ENCODE measurements at places on chromosomes 1 and 21.

- DNase-seq: no peak
Observed at GRCh38 chr21:29271927-29272333, 26.8 kb upstream of the BACH1 start.

- no peak for DNase-seq
Observed at GRCh38 chr1:209618756-209619420, 33.3 kb downstream of the LAMB3 start.

DNA sequence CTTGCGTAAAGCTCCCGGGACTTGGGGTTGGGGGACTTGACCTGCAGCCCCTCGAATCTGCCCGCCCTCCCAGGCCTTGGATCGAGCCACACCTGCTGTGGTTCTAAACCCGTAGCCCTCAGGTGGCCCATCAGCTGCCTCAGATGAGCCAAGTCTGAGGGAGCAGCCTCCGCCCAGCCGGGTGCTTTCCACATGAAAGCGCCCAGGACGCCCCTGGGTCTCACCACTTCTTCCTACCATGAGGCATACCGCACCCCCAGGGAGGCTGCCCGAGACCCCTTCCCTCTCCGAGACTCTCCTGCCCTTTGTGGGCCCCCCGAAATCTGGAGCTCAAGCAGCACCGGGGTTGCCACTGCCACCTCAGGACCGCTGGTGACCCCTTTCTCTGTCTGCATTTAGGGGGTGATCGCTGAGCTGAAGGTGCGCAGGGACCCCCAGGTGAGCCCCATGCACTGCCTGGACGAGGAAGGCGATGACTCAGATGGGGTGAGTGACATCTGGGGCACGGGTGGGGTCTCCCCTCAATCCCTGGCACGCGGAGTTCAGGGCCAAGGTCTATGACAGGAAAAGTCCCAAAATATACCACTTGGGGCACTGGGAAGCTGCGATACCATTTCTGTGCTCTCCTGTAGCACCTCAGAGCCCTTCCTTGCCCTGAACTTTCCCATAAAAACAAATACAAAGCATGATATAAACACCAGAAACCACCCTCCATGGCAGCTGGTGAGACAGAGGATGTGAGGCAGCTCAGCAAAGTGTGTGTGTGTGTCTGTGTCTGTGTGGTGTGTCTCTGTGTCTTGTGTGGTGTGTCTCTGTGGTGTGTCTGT is 68.5 kb downstream of the SLC19A1 start:
- DNase-seq: no peak

DNA sequence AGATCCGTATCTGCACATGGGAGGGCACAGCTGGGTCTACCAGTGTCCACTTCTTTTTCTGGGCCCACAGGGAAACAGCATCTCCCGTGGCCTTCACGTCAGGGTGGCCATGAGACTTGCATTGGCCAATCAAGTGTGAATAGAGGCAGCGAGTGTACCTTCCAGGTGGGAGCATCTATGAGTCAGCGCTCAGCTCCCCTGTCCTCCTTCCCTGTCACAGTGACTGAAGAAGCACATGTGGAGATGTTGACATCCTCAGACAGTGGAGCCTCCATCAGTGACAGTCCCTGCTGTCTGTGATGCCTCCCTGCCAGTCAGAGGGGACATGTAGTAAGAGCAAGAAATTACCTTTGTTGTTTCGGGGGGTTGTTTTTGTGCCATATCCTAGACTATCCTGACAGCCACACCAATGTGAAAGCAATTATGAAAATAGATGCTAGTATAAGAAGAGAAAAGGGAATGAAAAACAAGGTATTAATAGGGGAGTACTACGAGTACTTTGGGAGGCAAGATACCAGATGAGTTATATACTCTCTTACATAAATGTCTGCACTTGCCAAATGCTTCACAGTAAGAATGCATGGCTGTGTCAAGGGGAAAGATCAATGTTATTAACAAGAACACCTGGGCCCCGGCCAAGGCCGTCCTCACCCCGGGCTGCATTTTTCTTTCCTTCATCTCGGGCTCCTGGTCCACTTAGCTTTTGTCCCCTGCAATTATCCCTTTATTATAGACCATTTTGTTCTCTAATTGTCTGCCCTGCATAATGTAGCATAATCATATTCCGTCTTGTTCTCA is 86.0 kb downstream of the MATN1 start:
- no peak for DNase-seq

DNA sequence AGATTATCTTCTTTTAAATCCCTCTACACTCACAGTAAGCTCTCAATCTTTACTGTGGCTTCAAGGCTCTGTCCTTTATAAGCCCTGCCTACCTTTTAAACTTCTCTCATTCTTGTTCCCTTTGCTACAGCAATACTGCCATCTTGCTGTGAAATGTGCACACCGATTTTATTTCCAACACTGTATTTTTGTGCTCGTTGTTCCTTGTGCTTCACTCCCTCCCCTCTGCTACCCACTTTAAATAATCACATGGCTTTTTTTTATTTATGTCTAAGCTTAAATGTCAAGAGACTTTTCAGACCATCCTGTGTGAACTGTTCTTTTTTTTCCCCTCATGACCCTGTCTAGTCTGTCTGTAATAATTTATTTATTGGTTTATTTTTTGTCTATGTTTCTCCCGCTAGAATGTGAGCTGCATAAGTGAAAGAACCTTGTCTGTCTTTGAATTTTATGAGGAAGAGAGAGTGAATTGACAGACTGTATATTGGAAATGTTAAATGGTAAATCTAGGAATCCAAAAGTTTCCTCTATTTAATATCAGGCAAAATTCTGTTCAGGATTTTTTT is 45.7 kb downstream of the ABCD3 start:
- DNase-seq: no peak

DNA sequence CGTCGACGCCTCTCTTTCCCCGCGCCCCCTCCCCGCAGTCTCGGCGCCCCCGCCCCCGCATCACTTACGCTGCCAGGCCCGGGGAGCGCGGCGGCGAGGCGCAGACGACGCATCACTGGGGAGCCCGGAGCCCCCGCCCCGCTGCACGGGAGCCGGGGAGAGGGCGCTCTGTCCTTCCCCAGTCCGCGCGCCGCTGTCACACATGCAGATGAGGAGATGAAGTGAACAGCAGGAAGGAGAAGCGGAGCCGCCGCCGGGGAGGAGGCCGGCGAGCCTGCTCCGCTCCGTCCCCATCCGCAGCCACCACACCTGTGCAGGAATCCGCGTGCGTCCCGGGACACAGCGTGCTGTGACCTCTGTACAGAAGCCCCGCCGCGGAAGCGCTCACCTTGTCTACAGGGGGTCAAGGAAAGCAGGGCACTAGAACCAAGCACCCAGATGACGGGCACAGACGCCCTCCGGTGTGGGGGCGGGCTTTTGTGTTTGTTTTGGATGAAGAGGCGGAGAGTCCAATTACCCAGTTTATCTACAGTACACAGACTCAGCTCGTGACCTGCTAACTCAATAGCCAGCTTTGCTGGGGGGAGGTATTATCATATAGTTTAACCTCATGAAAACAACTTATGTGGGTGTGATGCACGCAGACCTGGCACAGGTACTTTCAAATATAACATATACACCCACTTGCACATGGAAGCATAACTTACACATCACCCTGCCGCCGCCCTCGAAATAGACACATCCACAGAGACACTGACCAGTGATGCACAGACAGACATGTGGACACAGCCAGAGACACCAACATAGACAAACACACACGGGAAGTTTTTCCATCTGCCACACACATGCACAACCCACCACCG is 12.4 kb downstream of the KLHDC8A start:
- no peak for DNase-seq

- DNase-seq: no peak
Observed at GRCh38 chr1:174000371-174000770, 21.8 kb downstream of the RC3H1 start.

GRCh38 chr1:119008483-119009311 is 20.6 kb upstream of the TBX15 start:
- no peak for DNase-seq

DNA sequence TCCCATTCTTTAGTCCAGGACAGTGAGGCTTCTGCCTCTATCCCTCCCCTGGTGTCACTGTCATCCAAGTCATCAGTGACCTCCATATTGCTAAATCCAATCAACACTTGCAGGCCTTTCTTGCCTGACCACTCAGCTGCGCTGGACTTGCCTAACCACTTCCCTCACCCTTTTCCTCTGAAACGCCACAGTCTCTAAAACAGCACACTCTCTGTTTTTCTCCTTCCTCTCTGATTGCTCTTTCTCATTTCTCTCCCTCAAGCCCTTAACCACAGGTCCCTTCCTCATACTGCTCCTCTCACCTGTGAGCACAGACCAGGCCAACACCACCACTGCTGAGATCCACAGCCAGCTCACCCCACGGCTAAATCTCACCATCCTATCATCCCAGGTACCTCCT is 17.5 kb downstream of the TAL1 start:
- no peak for DNase-seq

DNA sequence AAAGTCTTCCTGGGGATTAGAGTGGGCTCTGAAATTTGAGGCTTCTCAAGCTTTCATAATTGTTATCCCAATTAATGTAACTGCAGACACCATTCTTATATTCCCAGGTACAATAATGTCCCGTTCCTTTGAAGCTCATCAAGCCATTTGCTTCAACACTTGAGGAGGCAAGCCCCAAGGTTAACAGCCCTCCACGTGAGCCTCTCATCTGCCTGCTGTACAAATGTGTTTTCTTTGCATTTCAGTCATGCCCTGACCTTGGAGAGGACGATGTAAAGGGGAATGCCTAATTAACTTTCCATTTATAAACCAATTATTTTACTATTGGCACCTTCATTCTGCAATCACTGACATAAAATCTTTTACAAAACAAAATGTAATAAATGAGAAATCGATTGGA is 106.3 kb downstream of the SETD4 start:
- no peak for DNase-seq

GRCh38 chr1:48572646-48573258 is 100.7 kb upstream of the SPATA6 start:
- DNase-seq: peak; percentile 10

- no peak for DNase-seq
Observed at GRCh38 chr1:19577036-19577435, 67.1 kb upstream of the NBL1 start.

DNA sequence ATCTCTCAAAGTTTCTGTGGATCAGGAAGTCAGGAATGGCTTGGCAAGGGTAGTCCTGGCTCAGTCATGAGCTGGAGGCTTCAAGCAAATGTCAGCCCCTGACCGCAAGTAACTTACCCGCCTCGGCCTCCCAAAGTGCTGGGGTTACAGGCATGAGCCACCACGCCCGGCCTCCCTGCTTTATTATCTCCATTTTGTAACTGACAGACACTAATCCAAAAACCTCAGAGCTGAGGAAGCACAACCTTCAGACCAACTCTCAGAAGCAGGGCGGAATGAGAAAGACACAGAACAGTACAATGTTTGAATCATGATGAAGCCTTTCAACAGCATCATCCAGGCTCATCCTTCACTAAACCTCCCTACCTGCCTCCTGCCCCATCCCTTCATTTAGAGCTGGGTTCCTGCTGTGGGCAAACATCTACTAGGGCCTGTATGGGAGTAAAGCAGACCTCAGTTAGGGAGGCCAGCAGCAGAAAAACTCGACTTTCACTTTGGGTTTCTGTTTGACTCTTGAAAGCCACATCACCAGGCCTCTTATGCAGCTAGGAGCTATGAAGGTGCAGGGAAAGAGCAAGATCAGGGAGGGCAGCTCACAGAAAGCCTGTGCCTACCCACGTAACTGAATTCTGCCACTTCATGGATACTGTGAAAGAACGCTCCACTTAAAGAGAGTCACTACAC is 84.4 kb upstream of the RAB4A start:
- no peak for DNase-seq

- no peak for DNase-seq
Observed at GRCh38 chr1:22412932-22413727, 38.5 kb upstream of the ZBTB40 start.

DNA sequence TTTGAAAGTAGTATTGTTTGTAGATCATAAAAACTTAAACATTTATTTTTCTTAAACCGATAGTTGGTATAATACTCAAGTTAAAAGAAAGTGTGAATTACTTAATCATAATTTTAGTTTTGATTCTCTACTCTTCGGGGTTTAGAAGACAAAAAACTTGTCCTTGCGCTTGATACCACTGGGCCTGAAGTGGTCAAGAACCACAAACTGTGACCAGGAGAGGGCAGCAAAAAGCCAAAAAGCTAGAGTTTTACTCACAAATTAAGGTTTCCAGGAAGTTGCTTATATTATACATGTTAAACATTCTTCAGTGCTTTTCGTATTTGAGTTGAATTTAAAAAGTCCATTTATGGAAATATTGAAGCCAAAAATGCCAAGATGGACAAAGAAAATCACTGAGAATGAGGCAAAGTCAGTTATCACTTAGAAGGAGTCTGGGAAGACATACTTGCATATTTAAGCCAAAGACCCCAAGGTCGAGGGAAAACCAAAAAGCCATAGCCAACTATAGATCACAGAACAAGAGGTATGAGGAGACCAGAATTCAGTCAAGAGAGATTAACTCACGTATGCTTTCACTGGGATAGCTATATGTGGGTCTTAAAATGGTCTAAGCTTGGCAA is 34.2 kb downstream of the EFCAB7 start:
- no peak for DNase-seq

DNA sequence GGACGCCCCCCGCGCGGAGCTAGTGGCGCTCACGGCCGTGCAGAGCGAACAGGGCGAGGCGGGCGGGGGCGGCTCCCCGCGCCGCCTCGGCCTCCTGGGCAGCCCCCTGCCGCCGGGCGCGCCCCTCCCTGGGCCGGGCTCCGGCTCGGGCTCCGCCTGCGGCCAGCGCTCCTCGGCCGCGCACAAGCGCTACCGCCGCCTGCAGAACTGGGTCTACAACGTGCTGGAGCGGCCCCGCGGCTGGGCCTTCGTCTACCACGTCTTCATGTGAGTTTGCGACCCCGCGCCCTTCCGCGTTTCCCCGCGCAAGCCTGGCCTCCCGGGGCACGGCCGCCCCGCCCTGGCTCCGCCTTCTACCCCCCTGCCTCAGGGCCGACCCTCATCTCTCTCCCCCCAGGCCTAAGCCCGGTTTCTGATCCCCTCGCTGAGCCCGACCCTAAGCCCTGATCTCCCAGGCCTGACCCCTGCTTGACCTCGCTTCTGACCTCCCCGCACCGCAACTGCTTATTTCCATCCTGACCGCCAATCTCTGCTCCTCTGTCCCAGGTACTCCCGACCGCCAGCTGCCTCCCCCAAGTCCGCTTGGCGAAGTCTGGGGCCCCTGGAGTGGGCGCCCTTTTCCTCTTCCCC is 669 bp downstream of the KCNQ4 start:
- DNase-seq: no peak

DNA sequence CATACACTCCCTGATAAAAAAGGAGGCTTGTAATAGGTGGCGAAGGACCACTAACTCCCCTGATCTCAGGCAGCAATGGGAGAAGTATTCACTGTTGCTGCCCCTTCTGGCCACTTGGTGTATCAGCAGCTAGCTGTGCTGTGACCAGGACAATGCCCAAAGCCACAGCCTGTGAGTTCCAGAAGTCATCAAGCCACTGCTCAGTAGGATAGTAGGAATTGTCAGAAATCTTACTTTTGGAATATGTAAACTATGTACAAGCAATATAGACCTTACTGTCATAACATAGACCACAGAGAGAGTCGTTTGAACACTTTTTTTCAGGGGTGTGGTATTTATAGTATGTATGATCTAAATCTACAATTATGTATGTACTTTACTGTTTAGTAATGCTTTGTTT is 248.3 kb upstream of the CAMK1G start:
- DNase-seq: no peak

- DNase-seq: peak; percentile 6
Observed at GRCh38 chr1:76109404-76109803, 34.9 kb downstream of the ST6GALNAC3 start.

- DNase-seq: no peak
Observed at GRCh38 chr21:17428980-17429379, 83.9 kb upstream of the CXADR start.
